ENCODE measurements at places on chromosomes 16 and 17. TPM values are rescaled to one million over a fixed set of nuclear protein-coding genes. Genes with fewer than 3 reads are reported as not detected.

- H3K4me3 ChIP-seq: no peak overlapping the region
- H3K4me1 ChIP-seq: peaks cover 24% of the 10 kb centered on the region
- no peak for DNase-seq
- H3K27me3 ChIP-seq: no peaks in the 10 kb centered on the region
- no peak overlapping the region for H3K27ac ChIP-seq
Observed at GRCh38 chr17:82277851-82278250, 4.4 kb upstream of the CSNK1D start.

DNA sequence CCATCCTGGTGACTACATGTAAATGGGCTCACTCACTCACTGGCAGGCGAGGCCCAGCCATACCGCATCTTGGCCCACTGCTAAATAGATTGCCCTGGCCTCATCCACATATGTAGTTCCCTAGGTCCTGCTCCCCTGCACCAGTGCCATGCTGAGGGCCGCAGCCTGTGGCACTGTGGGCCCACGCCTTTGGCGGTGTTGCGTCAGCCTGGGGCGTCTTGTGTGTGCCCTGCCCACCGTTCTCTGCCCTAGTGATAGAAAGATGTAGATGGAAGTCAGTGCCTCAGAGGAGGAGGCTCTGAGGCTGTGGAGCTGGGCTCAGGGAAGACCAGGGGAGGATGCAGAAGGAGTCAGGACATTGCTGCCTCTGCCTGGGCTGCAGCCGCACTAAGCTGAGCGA, 18.9 kb downstream of the C17orf75 start:
- DNase-seq: no peak
- H3K27me3 ChIP-seq: no peaks in the 10 kb centered on the region
- peaks cover 11% of the 10 kb centered on the region for H3K4me1 ChIP-seq

CCDC154 gene
- total RNA-seq: 2.3 TPM

SNAI3 gene
- 2.8 TPM for total RNA-seq

- no peaks in the 10 kb centered on the region for H3K27me3 ChIP-seq
- no peaks in the 10 kb centered on the region for H3K36me3 ChIP-seq
- H3K4me1 ChIP-seq: no peaks in the 10 kb centered on the region
- DNase-seq: no peak
- no peak overlapping the region for H3K27ac ChIP-seq
Observed at GRCh38 chr16:2235695-2236336, 428 bp upstream of the DNASE1L2 start.
